ENCODE measurements at places on chromosomes 1 and 21. TPM values are rescaled to one million over a fixed set of nuclear protein-coding genes. Genes with fewer than 3 reads are reported as not detected.

TFF3 gene
- total RNA-seq, result 0.87 TPM

PADI3 gene
- total RNA-seq, result 0.05 TPM

SERINC2 gene
- total RNA-seq, result 38.6 TPM

HSPA13 gene
- 33.1 TPM for total RNA-seq

RBM8A gene
- 209 TPM for total RNA-seq

TRAF3IP3 gene
- not detected for total RNA-seq

KRTAP7-1 gene
- total RNA-seq, result not detected

LPAR3 gene
- total RNA-seq, result 0.05 TPM

S100A7 gene
- total RNA-seq, result not detected

OR2M3 gene
- not detected for total RNA-seq

GRCh38 chr1:233015965-233016364, 65.6 kb downstream of the NTPCR start:
- DNase-seq, result no peak

- no peak for DNase-seq
Measured at GRCh38 chr1:180281490-180281889, 51.4 kb downstream of the LHX4 start.

DNA sequence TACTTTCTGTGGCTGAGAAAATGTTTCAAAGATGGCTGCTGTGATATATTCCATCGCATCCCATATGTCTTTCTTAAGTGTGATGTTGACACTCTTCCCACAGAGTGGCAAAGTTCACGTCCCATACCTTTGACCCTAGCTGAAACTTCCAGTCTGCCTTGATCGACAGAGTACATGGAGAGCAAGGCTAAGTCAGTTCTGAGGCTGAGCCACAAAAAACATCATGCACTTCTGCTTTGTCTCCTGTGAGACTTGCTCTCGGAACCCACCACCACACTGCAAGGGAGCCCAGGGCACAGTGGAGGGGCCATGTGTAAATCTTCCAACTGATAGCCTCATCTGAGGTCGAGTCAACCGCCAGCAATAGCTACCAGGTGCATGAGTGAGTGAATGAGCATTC, 431.9 kb upstream of the RUNX1 start:
- no peak for DNase-seq

DNA sequence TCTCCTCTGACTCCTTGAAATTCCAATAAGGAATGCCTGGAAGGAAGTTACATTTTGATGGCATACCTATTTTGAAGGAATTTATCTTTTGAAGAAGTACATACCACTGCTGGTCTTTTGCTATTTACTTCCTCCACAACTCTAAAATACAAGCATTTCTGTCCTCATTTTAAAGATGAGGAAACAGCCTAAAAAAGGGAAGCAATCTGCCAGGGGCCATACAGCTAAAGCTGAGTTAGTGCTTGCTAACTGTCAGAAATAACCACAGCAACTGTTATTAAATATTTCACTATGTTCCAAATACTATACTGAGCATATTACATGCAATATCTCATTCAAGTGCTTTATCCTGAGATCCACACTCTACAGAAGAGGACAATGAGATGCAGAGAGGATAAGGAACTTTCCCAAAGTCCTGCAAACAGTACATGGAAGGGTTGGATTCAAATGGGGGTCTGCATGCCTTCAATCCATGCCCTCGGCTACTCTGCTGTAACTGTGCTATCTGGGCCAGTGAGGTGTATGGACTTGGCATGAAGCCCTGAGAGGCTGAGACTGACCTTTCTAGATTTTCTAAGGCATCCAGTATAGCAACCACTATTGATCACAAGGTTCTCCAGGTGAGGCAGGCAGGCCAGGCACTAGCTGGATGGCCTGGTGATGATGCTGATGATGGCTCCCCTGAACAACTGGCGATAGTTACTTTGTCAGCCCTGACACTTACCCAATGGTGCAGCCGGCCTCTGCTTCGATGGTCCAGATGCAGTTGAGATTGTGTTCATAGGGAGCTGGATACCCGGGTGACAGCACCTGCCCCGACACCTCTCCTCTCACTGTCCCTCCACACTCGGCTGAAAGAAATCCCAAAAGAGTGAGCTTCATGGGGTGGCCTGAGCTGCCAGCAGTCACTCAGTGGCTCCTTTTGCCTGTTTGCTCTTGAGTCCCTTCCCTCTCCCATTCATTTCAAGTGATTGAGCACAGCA, 171.4 kb upstream of the HMGB4 start:
- no peak for DNase-seq

GRCh38 chr1:237890822-237891221, at the start of gene ZP4:
ZP4 (minus strand) TSS chr1:237890922; CDS start chr1:237890635, 287 bp downstream.
- no peak for DNase-seq

- no peak for DNase-seq
Measured at GRCh38 chr1:232062967-232063366, 436.4 kb downstream of the DISC1 start.

DNA sequence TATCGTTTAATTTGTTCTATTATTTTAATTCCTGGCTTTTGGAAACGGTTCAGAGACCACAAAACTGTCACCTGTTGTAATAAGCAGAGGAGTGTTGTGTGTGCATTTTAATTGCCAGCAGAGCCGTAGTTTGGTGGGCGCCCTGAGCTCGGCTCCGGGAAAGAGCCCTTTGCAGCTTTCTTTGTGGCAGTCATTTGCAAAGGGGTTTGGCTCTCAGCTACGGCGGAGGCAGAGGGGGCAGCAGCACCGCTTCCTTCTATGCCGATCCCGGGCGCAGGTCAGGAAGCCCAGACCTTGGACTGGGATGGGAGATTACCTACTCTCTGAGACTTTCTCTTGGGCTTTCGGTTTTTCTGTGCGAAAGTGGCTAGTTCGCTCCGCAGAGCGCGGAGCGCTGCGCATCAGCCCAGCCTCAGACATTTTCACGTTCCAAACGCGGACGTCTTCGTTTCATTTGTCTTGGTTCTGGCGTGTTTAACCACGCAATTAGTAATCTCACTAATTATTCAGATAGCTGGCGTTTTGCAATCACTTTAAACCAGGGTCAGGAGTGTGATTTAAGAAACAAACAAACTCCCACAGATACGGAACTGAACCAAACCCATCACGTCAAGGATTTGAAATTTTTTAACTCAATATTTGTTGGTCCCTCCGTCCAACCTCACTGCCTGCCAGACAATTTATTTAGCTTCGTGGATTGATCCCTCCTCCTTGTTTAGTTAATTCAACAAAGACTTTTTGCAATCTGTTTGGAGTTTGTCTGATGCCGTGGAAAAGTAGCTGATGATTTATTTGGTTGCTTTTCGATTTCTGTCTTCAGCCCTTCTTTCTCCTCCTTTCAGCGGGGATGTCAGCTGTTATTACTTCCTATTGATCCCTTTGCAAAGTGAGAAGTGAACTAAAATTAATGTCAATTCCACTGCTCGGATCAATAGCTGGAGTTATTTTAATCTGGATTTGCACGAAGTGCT, 3.9 kb downstream of the RNF220 start:
- no peak for DNase-seq

DNA sequence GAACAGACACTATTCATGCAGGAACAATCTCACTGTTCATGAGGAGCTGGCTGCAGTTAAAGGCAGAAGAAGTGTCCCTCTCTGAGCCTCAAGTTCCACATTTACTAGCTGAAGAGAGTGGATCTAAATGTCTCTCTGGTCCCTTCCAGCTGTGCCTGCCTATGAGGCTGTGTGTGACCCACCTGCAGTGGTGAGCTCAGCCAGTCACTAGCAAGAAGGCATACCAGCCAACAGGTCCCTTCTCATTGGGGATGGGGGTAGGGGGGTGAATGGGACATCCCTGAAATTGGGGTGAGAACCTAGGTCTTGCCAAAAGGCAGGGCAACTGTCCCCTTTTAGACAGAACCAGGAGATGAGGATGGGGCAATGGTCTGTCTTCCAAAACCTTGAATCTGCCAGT, 13.6 kb downstream of the RD3 start:
- DNase-seq, result no peak

DNA sequence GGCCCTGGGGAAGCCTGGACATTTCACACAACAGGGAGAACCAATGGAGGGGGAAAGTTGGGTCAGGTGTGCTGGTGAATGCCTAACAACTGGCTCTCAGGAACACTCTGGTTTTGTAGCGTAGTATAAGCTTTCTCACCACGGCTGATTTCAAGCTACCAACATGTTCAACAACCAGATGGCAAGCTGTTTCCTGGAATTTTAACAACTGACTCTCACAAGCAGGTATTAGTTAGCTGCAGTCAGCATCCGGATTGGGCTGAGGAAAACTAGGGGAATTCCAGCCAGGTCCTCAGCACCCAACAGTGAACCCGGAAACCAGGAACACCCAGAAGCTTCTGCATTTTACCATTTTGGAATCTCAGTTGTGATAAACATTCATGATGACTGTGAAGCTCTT, 162.3 kb upstream of the CAMK1G start:
- DNase-seq, result peak; percentile 61

DNA sequence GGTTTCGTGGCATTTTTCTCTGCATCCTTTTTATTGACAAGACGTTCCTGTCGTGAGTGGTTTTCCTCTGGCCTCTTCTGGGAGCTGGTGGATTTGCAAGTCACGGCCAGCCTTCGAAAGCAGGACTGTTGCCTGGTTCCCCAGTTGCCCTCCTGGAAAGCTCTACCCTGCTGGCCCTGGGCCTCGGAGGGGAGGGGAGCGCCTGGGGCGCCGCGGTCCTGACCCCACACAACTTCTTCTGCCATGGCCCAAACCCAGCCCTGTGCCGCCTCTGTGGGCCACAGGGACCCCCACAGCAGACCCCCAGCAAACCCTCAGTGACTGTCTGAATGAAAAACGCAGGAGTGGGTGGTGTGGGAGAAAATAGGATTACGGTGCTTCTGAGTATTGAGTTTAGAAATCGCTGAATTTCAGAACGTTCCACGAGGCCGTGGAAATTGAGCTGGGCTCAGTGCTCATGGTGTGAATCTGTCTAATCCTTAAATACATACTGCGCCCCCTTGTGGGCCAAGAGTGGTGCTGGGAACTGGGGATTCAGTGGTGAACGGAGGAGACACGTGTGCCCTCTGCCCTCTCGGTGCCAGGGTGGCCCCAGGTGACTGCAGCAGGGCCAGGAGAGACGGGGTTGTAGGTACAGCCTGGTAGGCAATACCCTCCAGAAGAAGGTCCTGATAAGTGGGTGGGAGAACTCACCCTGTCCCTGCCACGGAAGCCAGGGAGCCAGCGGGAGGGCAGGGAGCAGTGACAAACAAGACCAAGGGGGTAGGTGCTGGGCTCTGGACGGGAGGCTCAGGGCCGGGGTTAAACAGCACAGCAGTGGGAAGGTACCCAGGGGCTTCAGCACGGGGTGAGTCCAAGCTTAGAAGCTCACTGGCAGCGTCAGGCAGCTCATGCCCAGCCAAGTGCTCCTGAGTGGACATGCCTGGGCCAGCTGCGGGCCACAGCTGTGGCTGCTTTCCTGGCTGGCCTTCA, 101.2 kb upstream of the COL6A1 start:
- peak; percentile 50 for DNase-seq

- no peak for DNase-seq
Measured at GRCh38 chr1:169474302-169474995, 11.3 kb downstream of the SLC19A2 start.

DNA sequence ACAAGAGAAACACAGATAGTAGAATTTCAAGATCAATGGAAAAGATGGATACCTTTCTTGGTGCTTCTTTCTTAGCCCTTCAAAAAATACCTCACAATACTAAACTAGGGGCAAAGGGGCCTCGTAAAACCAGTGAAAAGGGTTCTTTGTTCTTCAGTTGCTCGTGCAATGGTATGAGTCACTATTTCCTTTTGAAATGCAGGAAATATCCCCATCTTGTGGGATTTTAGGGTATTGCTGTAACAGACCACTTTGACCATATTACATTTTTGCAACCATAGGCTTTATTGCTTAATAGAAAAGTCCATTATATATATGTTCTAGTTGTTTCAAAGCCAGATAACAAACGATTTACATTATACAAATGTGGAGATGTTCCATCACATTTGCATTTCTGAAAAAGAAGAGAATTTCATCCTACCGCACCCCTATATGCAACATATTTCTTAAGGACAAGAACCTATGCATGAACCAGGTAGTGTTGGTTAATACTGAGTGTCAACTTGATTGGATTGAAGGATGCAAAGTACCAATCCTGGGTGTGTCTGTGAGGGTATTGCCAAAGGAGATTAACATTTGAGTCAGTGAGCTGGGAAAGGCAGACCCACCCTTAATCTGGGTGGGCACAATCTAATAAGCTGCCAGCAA, 88.6 kb upstream of the PKN2 start:
- peak; percentile 41 for DNase-seq

DNA sequence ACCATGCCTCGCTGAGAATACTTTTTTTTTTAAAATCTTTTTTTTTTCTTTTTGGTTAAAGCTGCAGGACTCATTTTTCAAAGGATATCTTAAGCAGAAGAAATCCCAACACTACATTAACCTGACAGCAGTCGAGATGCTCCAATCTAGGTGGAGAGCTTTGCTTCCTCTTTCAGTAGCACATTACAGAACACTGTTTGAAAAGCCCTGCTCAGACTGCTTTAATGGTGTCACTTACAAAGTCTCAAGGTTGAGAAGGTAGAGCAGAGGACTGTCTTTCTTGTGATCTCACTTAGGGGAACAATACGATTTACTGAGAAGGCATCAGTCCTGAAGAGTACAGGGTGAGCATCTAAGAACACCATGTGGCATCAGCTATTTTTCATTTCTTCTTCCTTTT, 21.0 kb upstream of the CPLANE2 start:
- no peak for DNase-seq

GRCh38 chr1:27643600-27644368, 8.8 kb upstream of the FGR start:
- peak; percentile 35 for DNase-seq

DNA sequence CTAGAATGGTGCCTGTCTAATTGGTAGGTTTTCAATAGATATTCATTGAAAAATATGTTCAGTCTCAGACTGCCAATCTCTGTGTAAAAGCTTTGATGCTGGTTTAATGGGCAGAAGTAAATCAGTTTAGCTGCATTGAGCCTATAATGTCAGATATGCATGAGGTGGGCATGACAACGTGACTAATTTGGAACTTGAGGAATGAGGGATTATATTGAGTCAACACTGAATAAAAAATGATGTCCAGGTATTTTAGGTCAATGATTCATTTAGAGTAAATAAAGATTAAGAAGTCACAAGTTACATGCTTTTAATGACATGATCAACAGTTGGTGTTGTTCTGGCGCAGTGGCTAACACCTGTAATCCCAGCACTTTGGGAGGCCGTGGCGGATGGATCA, 3.0 kb downstream of the WDR3 start:
- DNase-seq, result peak; percentile 26

- DNase-seq, result no peak
Measured at GRCh38 chr1:6683434-6683833, 18.2 kb downstream of the DNAJC11 start.

DNA sequence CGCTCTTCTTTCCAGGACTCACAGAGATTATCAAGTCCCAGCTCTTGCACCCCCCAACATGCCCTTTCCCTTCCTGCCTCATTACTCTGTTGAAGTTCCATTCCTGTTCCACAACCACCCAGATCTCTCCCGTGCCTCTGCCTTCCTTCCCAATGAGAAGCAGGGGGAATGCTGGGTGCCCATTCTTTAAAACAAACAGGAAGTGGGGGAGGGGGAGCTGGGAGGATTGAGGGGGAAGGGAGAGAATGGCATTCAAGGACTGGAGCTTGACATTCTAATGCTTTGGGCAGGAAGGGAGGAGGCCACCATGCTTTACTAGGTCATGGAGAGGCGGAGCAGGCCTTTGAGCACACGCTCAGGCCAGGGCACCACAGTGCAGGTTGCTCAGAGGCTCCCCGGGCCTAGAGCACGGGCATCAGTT, 150.3 kb upstream of the IRF2BP2 start:
- DNase-seq, result no peak

- DNase-seq, result no peak
Measured at GRCh38 chr21:9774347-9774746, 747.0 kb upstream of the TPTE start.

Measured in renal cortical epithelial cell (primary cell).